ENCODE measurements at places on chromosomes 7 and 10. TPM values are rescaled to one million over a fixed set of nuclear protein-coding genes. Genes with fewer than 3 reads are reported as not detected.

- peak; percentile 54 for DNase-seq
Observed at GRCh38 chr10:100043796-100044195, 34.0 kb upstream of the DNMBP start.

GRCh38 chr7:125033506-125033905, 103.9 kb upstream of the POT1 start:
- DNase-seq: no peak

DNA sequence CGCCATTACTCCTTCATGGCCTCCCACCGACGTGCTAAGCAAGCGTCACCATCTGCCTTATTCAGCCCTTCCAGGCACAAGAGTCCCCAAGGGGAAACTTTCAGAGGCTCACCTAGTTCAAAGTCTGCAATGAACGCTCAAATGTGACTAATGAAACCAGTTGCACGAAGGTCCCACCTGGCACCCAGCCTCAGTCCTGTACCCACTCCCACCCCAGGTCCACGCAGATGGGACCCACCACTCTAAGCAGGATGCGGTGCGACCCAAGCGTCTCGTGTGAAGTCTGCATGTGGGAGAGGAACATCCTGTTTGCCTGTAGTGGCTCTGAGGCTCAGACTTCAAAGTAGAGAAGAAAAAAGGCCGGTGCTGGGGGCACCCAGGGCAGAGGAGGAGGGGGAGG, 40.3 kb downstream of the RGS10 start:
- no peak for DNase-seq

- no peak for DNase-seq
Observed at GRCh38 chr10:9635691-9636090, 1382.0 kb upstream of the CELF2 start.

GRCh38 chr10:72242675-72243074, 26.6 kb upstream of the ASCC1 start:
- DNase-seq: peak; percentile 78

The SCIN gene
- not detected for total RNA-seq

The KAZALD1 gene
- 11.1 TPM for total RNA-seq

The TACC2 gene
- total RNA-seq: 294 TPM

All from heart left ventricle (tissue), 16 donors.